ENCODE measurements at places on chromosomes 2 and 18.

GRCh38 chr2:108409768-108410167 is 32.0 kb downstream of the SULT1C4 start:
- no peak for DNase-seq

DNA sequence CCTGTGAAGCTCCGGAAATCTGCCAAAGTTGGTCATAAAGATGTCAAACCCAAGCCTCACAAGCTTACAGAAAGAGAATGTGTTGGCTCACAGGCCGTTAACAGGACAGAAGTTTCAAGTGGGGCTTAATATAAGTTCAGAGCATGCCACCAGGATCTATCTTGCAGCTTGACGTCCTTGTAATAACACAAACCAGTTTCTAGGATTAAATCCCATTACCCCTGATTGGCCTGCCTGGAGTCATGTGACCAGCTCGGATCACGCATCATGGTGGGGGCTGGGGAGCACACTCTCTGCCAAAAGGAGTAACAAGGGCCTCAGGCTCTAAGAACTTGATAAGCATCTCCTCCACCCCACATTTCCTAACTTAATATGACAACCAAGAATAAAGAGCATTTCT is 38.9 kb upstream of the SCG2 start:
- DNase-seq: no peak

- no peak for DNase-seq
Measured at GRCh38 chr2:201059961-201060755, 11.3 kb downstream of the HYCC2 start.

GRCh38 chr18:8847066-8847755 is 141.9 kb downstream of the MTCL1 start:
- no peak for DNase-seq

GRCh38 chr18:57311472-57311871 is 40.9 kb upstream of the ST8SIA3 start:
- DNase-seq: no peak

DNA sequence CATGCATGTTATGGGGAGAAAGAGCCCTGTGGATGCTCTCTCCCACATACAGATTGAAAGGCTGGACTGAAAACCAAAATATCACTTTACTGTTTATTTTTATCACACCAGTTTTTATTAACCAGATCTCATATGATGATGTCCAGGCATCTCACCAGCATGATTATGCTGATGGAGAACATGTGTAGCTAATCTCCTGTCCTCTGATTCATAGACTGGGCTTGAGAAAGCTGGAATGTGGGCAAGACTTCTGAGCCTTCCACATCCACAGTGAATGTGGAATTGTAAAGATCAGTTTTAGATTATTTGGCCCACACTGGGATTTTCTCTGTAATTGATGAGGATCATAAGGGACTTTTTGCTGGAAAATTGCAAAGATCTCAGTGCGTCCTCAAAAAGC is 137.9 kb downstream of the ICOS start:
- DNase-seq: no peak

GRCh38 chr2:124269348-124269747 is 244.3 kb downstream of the CNTNAP5 start:
- DNase-seq: no peak

DNA sequence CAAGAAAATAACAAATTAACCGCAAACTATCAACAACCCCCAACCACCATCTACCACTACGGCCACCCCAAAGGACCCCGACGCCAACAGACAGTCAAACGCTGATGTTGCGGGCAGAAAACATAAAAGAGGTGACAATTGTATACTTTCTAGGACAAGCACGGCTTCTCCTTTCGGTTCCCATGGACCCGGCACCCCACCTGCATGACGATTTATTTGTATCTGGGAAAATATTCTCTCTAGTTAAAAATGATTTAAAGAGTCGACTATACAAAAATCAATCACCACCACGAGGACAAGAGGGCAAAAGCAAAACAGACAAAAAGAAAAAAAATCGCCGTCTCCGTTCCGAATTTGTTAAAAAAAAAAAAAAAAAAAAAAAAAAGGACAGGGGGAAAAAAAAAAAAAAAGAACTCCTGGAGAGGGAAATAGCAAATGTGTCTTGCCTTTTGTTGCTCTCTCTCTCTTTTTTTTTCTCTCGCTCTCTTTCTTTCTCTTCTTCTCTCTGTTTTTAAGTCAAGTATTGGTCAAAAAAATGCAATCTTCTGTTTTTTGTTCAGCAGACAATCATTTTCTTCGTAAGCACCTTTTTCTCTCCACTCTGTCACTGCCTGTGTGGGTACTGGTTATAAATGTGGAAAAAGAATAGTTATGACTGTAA is 3.6 kb downstream of the SIX3 start:
- no peak for DNase-seq

GRCh38 chr18:44916429-44917207 is 235.9 kb downstream of the SETBP1 start:
- DNase-seq: no peak

GRCh38 chr18:79681484-79682387 is 2.1 kb downstream of the CTDP1 start:
- DNase-seq: no peak

DNA sequence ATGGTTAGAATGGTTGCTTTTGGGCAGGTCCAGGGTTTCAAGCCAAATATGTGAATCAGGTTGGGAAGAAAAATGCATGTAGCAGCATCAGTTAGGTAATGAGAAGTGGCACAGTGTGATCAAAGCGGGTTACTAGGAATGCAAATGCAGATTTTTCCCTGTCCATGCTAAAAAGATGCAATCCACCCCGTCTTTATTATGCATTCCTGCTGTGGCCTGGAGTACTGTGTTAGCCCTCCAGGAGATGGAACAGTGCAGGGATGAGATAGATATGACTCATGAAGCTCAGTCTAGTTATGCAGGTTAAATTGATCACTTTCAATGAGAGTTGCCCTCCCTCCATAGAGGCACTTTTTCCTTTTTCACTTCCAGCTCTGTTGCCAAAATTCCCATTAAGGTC is 283.8 kb downstream of the CTNNA2 start:
- DNase-seq: no peak

DNA sequence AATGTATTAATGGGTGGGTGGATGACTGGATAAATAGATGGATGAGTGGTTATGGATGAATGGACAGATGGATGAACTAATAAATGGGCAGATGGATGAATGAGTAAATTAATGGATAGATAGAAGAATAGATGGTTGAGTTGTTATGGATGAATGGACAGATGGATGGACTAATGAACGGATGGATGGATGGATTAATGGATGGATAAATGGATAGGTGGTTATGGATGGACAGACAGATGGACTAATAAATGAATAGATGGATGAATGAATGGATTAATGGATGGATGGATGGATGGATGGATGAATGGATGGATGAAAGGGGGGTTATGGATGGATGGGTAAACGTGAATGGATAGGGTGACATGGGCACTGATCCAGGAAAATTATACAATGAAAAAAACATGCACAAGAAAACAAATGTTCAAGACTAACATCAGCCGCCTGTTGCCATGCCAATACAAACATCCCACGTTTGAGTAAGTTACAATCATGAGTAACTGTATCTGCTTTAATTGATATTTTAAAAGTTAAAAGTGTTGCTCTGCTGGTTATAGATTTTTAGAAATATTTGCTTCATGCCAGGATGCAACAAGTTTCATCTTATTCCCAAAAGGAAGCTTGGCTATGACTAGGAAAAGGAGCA is 20.8 kb downstream of the PXDN start:
- no peak for DNase-seq

DNA sequence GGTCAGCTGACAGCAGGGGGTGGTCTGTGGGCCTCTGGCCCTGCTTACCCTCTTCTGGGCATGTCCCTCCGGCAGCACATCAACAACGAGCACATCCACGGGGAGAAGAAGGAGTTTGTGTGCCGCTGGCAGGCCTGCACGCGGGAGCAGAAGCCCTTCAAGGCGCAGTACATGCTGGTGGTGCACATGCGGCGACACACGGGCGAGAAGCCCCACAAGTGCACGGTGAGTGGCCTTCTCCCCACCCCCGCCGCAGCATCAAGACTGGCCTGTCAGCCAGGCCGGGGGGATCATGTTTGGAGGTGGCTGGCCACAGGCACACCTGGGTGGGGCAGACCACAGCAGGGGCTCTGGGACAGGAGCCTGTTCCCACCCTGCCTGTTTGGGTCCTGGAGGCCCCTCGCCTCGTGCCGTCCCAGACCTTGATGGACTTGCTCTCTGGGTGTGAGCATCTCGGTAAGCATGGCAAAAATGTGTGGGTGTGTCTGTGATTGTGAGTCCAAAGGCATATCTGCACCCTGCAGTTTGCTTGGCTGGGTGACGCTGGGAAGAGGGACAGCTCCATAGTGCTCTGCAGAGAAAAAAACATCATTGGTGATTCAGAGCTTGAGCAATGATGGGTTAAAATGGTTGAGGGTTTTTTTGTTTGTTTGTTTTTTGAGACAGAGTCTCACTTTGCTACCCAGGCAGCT is 242.8 kb downstream of the GLI2 start:
- no peak for DNase-seq

DNA sequence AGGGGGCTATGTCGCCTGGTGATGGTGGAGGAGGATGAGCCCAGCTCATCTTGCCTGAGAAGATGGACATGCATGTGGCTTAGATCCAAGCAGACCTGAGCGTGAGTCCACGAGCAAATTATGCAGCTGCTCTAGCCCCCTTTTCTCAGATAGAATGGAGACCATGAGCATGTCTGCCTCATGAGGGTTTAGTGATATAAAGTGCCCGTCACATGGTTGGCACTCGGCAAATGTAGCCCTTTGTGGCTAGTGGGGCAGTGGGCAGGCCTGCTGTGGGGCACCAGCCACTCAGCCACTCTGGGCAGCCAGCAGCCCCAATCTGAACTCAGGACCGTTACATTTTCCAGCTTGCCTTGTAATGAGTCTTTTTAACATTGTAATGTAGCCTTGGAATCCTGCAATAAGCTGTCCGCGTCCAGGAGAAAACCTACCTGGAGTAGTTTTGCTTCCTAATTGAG is 92.1 kb upstream of the HS6ST1 start:
- DNase-seq: no peak

DNA sequence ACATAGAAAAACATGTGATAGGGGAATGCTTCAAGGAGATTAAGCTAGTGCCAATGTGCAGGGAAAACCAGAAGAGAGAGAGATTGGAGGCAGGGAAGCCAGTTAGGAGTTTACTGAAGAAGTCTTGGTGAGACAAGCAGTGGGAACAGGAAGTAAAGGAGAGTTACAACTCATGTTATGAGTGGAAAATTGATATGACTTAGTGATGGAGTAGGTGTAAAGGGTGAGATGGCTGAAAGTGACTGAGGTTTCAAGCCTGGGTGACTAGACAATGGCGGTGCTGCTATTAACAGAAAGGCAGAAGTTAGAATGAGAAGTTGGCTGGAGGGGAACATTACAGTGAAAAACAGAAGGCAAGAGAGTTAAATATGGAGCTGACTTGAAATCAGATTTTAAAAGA is 16.5 kb downstream of the DOK1 start:
- no peak for DNase-seq

GRCh38 chr2:1672738-1673137 is 71.6 kb downstream of the PXDN start:
- no peak for DNase-seq

DNA sequence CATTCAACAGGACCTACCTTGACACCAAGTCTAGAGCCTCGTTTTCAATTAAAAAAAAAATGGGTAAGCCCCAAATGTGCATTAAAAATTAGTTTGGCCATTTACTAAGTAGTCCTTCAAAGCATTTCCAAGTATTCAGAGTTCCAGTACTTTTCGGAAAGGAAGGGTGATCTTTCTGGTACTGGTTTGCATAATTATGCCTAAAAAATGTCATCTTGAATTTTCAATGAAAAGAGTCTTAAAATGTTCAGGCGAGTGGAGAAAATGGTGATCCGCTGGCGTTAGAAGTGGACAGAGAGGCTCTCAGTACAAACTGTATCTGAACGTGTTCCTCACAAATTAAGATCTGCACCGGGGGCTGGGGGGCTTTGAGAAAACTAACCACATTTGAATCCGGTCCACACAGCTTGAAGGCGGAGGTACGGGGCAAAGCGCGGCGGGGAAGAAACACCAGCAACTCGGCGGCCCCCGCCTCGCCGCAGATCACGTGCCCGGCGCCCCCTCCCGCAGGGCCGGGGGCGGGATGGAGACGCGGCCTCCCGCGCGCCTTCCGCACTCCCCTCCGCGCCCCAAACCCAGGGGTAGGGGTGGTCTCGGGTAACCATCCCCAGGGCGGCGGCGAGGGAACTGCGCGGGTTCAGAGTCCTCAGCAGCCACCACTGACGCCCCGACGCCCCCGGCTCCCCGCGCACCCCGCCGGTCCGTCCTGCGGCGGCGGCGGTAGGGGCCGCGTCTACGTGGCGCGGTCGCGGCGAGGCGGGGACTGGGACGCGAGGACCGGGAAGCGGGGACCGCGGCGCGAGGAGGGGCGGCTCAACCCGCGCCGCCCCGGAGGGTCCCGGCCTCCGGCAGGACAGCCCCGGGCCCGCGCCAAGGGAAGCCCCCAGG is 564 bp downstream of the LPIN2 start:
- no peak for DNase-seq

GRCh38 chr2:39989888-39990287 is 210.8 kb upstream of the THUMPD2 start:
- DNase-seq: no peak

- DNase-seq: no peak
Measured at GRCh38 chr2:238875101-238875470, 27.2 kb downstream of the TWIST2 start.

- no peak for DNase-seq
Measured at GRCh38 chr18:36821681-36822080, 7.1 kb downstream of the TPGS2 start.

DNA sequence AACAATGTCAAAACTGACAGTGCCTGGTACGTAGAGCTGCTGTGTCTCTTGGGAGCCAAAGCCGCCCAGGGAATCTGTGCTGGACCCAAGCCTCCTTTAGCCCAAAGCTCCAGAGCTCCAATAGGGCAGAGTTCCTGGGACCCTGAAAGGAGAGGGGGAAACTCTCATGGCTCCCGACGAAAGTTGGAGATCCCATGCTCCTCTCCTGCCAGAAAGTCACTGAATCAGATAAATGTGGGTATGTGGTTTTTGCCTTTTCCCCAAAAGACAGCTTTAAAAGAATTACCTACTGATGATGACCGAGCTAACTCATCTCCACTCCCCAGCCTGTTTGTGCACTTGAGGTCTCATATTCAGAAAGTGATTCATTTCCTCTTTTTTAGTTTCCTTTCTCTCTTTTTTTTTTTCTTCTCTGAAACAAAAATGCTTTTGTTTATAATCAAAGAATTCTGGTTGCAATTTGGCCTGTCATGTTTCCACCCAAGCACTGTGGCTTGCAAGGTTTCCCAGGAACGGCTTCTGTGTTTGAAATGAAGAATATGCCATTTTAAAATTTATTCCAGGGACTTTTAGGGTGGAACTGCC is 14.1 kb upstream of the PMAIP1 start:
- DNase-seq: no peak

GRCh38 chr2:88216641-88217040 is 46.5 kb downstream of the THNSL2 start:
- no peak for DNase-seq

Data from neural crest cell (in vitro differentiated cells).